ENCODE measurements at places on chromosomes 13 and 19.
A peak's percentile ranks its signal among the peaks of the same experiment; 100 is the strongest.

DNA sequence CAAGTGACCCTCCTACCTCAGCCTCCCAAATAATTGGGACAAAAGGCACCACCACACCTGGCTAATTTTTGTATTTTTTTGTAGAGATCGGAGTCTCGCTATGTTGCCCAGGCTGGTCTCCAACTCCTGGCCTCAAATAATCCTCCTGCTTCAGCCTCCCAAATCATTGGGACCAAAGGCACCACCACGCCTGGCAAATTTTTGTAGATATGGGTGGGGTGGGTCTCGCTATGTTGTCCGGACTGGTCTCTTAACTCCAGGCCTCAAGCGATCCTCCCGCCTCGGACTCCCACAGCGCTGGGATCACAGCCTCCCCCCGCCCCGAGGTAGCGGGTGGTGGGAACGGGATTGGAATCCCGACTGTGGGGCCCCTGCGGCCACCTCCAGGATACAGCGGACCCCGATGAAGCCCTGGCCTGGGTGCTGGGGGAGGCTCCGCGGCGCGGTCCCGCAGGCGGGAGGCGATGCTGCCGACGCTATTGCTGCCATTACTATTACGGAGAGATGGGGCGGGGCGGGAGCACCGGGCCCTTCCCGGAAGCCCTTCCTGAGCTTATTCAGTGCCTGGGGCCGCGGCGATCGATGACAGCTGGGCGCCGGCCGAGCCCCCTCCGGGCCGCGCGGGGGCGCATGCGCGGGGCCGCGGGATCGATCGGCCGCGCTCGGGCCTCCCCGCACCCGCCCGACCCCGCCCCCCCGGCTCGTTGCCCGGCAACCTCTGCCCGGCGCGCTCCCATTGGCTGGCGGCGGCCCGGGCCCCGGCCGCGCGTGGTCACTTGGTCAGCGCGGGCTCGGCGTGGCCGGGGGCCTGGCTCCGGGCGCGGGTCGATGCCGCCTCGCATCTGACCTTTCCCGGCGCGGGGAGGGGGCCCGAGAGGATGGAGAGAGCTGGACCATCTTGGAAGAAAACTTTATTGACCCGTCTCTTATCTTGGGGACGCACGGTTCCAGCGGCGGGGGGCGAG, 27.9 kb upstream of the ONECUT3 start:
- DNase-seq = peak; percentile 36

GRCh38 chr13:35961461-35962220, 169.5 kb downstream of the DCLK1 start:
- no peak for DNase-seq

DNA sequence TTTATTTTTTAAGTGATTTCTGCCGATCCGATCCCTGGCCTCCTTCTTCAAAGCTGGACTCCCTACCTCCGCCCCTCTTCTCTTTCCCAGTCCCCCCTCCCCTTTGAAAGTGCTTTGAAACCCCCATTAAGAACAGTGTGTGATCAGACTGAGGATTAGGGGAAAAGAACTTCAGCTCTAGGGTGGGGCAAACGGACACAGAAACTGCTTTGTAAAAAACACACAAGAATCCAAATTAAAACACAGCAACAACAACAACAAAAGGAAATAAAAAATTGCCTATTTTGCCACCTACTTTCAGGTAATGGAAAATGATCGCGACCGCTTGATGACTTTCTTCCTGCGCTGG, 1.4 kb downstream of the SPRY2 start:
- no peak for DNase-seq

- peak; percentile 86 for DNase-seq
Observed at GRCh38 chr13:41622432-41623429, 165.4 kb downstream of the RGCC start.
